ENCODE measurements at places on chromosomes 3 and 15. TPM values are rescaled to one million over a fixed set of nuclear protein-coding genes. Genes with fewer than 3 reads are reported as not detected.

Gene CORO2B
- total RNA-seq = not detected

Gene KCNAB1
- 0.08 TPM for total RNA-seq

Gene ENTPD3
- not detected for total RNA-seq

GRCh38 chr15:69222002-69222474 is 61.6 kb downstream of the GLCE start:
- H3K27ac ChIP-seq = no peak overlapping the region
- H3K27me3 ChIP-seq = no peaks in the 10 kb centered on the region
- no peak overlapping the region for H3K4me3 ChIP-seq
- DNase-seq = no peak
- H3K36me3 ChIP-seq = no peaks in the 10 kb centered on the region

Gene CCR9
- total RNA-seq = 0.08 TPM

Gene MTMR10
- 22.3 TPM for total RNA-seq

- H3K27me3 ChIP-seq = no peaks in the 10 kb centered on the region
- H3K4me1 ChIP-seq = no peaks in the 10 kb centered on the region
- H3K27ac ChIP-seq = no peak overlapping the region
- H3K4me3 ChIP-seq = no peak overlapping the region
- H3K36me3 ChIP-seq = peaks cover 6% of the 10 kb centered on the region
- no peak for DNase-seq
Measured at GRCh38 chr3:136311968-136312367, 61.8 kb downstream of the PCCB start.

Gene TRPM1
- not detected for total RNA-seq

DNA sequence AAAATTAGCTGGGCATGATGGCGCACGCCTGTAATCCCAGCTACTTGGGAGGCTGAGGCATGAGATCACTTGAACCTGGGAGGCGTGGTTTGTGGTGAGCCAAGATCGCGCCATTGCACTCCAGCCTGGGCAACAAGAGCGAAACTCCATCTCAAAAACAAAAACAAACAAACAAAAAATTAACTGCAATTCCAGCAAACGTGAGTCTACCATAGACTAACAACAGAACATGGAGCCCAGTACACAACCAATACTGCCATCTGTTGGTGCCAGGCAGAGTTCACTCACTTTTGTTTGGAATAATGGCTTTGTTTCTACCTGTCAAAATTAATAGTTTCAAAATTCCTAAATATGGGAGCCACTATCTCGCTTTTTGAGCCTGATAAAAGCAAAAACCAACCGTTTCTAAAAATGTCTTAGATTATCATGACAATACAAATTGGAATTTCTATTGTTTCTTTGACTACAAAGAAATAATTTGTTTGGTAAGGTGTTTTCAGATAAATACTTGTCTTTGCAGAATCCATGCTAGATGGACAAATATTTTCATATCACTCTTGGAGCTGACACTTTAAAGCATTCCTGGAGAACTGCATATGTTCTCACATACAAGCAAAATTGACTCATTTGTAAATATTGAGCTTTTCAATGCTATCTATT is 45.0 kb downstream of the GPR176 start:
- H3K36me3 ChIP-seq = no peaks in the 10 kb centered on the region
- peak; percentile 31 for DNase-seq
- H3K27ac ChIP-seq = no peak overlapping the region

DNA sequence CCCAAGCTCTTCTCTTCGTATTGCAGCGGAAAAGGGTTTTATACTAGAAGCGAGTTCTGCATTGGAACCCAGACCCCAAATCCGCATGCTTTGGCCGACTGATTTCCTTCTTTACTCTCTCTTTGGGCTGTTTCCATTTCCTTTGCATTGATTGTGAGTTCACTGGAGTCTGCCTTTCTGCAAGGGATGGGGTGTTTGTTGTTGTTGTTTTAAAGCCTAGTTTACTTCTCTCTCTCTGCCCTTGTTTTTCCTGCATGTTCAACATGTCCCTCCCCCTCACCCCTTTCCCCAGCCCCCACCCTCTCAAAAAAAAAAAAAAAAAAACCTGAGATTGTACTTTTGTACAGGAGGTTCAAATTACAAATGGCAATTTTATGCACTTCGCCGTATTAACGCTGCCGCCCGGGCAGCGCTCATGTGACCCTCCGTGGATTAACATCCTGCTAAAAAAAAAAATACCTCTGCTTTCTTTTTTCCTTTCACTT is 2.2 kb downstream of the NR2F2 start:
- H3K36me3 ChIP-seq = peaks cover 10% of the 10 kb centered on the region
- H3K27ac ChIP-seq = peak overlapping the region; percentile 60
- DNase-seq = no peak
- peaks cover 13% of the 10 kb centered on the region for H3K4me1 ChIP-seq
- H3K4me3 ChIP-seq = peak overlapping the region; percentile 43

Gene PODXL2
- total RNA-seq = 1.3 TPM

Gene ABHD6
- total RNA-seq = 4.0 TPM

- H3K36me3 ChIP-seq = no peaks in the 10 kb centered on the region
- H3K4me1 ChIP-seq = no peaks in the 10 kb centered on the region
- DNase-seq = no peak
- H3K27ac ChIP-seq = no peak overlapping the region
- no peak overlapping the region for H3K4me3 ChIP-seq
Measured at GRCh38 chr3:104273046-104273649, 1093.6 kb upstream of the ALCAM start.

Gene SYNPR
- not detected for total RNA-seq

DNA sequence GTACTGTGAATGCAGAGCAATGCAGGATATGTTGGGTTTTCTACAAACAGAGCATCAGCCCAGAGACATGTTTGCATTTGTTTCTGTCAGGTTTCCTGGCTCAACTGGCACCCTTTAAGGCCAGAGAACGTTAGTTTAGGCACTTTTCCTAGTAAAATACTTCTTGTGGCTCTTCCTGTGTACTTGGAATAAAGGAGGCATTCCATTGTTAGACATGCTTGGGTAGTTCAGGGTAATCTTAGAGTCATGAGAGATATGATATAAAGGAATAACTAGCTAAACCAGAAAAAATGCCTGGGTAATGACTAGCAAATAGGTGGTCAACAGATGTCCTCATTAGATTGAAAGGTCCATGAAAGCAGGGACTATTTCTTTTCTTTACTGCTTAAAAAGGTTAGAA is 60.4 kb upstream of the RBM5 start:
- no peaks in the 10 kb centered on the region for H3K4me1 ChIP-seq

DNA sequence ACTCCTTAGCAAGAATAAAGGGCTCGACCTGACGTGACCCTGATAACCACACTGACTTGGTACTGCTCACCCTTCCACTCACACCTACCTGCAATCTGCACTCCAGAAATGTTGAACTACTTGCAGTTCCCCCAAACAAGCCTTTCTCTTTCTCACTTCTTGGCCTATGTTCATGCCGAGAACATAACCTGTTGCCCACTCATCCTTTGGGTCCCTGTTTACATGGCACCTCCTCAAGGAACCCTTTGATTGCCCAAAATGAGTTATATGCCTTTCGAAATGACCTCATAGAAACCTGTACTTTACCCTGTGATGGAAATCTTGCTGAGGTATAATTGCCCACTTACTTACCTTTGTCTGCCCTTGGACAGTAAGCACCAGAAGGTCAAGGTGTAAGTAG is 96.2 kb downstream of the TMCO5A start:
- H3K4me1 ChIP-seq = no peaks in the 10 kb centered on the region
- no peaks in the 10 kb centered on the region for H3K36me3 ChIP-seq
- H3K4me3 ChIP-seq = no peak overlapping the region

- no peak overlapping the region for H3K4me3 ChIP-seq
- no peak overlapping the region for H3K27ac ChIP-seq
- peaks cover 22% of the 10 kb centered on the region for H3K4me1 ChIP-seq
- H3K36me3 ChIP-seq = peaks cover 2% of the 10 kb centered on the region
- DNase-seq = no peak
- H3K27me3 ChIP-seq = no peaks in the 10 kb centered on the region
Measured at GRCh38 chr3:17194116-17194515, 309.4 kb downstream of the PLCL2 start.

DNA sequence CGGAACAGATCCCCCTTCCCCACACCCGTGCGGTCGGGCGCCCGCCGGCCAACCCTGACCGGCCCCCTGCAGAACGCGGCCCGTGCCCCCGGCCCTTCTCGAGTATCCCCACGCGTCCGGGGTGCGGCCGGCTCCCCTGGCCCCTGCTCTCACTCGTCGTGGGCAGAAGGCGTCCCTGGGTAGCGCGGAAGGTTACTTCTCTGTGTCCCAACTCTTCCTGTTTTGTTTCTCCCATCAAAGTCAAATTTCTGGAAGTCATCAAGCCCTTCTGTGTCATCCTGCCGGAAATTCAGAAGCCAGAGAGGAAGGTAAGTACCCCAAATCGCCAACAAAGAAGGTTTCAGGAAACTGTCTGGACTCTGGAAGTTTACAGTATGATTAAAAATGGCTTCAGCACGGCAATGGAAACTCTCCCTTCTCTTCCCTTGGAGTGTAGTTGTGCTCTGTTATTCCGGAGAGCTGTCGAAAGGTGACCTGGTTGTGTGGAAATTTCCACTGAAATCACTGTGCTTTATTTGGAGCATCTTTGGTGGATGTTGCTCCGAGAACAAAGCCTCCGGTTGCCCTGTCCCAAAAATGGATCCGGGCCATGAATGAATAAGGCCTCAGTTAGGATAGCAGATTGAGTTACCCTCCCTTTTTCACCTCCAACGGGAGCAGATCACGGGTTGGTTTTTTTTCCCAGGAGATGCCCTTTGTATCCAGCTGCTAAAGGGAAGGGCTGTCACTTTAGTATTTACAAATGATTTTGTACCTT is 536 bp downstream of the SEC61A1 start:
- peak overlapping the region; percentile 97 for H3K4me3 ChIP-seq
- H3K27ac ChIP-seq = peak overlapping the region; percentile 98
- H3K27me3 ChIP-seq = no peaks in the 10 kb centered on the region
- H3K36me3 ChIP-seq = peaks cover 42% of the 10 kb centered on the region
- peaks cover 43% of the 10 kb centered on the region for H3K4me1 ChIP-seq
- no peak for DNase-seq

Gene RPL29
- 1,199 TPM for total RNA-seq

Data from activated CD8-positive, alpha-beta T cell treated with anti-CD3 and anti-CD28 coated beads, Interleukin-2, amount 10 ng/mL, durations not matched to agents 7 days and 5 days (primary cell).